ENCODE measurements at places on chromosomes 4 and X.

DNA sequence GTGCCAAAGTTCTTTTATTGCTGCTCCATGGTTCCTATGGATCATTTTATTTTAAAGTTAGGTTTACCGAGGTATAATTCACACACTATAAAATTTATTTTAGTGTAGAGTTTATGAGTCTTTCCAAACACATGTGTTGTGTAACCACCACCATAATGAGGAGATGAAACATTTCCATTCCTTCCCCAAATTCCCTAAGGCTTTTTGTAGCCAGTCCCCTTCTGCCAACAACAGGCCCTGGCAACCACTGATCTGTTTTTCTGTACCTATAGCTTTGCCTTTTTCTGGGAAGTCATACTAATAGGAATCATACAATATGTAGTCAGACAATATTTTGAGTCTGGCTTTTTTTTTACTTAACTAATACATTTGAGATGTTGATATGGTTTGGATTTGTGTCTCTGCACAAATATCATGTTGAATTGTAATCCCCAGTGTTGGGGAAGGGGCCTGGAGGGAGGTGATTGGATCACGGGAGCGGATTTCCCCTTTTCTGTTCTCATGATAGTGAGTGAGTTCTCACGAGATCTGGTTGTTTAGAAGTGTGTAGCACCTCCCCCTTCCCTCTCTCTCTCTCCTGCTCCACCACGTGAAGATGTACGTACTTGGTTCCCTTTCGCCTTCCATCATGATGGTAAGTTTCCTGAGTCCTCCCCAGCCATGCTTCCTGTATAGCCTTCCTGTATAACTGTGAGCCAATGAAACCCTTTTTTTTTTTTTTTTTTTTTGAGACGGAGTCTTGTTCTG lies 59.6 kb upstream of the DHX15 start:
- no peak for DNase-seq

DNA sequence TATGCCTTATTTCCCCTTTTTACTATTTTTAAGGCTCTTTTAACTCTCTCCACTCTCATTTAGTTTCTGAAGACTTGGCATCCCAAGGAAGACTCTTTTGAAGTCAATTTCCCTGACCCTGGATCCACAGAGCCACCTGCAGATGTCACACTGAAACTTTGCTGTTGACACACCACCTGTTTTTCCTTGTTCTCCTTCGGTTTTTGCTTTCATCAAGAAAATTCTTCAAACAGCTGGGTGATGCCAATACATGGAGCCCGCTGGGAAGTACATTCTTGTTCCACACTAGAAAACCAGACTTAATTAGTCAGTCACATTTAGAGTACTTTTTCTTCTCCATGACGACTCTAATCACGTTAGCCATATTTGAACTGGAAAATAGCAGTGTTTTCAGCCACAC lies 293.9 kb downstream of the PDGFC start:
- DNase-seq = no peak

GRCh38 chr4:48116582-48116981 lies 17.5 kb downstream of the TXK start:
- DNase-seq = no peak

DNA sequence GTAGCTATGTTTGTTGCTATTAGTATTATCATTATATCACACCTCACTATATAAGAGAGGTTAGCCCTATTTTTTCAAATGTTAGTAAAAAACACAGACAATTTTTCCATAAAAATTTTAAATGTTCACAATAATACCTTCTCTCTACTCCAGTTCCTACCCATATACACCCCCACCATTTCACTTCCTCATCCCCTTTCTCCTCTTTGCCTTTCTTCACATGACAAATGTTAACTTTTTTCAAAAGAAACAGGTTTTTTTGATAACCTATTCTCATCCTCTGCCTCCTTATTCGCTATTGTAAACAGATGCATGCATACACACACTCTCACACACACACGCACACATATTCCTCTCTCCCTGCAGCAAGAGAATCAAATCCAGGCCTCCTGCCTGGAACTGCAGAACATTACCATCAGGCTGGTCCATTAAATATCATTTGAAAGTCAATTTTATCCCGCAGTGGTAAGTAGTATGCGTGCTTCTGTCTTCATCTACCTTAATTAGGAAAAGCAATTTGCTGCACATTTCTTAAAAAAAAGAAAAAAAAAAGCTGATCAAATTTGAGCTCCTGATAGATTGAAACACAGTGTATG lies 55.5 kb downstream of the MID1IP1 start:
- no peak for DNase-seq

GRCh38 chr4:187283201-187283955 lies 559.7 kb upstream of the FAT1 start:
- no peak for DNase-seq

GRCh38 chr4:22515145-22515887 lies 550 bp downstream of the ADGRA3 start:
- peak; percentile 71 for DNase-seq

GRCh38 chr4:153468587-153468986 lies 2.4 kb downstream of the TMEM131L start:
- no peak for DNase-seq

- no peak for DNase-seq
Observed at GRCh38 chr4:147518086-147518485, 37.2 kb downstream of the EDNRA start.

DNA sequence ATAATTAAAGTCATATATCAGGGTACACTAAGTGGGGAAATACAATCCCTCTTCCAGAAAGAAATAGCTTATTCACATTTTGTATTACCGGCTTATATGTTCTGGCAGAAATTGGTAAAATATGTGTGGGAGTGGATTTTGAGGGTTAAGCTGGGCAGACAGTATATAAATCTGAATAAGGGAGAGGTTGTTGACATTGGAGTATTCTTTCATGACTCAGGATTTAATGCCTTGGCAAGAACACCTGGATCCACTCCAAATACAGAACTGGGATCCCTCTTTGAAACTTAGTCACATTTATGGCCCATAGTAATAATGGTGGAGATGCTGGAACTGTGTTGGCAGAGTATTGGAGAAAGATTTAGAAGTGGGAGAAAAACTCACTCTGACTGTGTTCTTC lies 54.3 kb upstream of the TET2 start:
- DNase-seq = peak; percentile 80

GRCh38 chrX:47209508-47210238 lies 8.8 kb upstream of the CDK16 start:
- no peak for DNase-seq

DNA sequence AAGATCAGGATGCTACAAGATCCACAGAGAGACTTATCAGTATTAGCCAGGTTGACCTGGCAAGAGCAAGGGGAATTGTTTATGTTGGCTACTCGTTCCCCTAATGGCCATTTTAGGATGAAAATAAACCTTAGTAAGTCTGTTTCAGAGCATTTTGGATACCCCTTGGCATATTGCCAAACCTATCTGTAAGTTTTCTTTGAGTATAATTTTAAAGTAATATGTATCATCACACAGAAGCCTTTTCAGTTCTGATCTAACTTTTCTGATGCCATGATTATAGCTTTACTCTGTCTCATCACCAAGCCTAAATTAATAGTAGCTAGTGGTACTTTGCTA lies 99.7 kb downstream of the TSPAN7 start:
- DNase-seq = no peak

DNA sequence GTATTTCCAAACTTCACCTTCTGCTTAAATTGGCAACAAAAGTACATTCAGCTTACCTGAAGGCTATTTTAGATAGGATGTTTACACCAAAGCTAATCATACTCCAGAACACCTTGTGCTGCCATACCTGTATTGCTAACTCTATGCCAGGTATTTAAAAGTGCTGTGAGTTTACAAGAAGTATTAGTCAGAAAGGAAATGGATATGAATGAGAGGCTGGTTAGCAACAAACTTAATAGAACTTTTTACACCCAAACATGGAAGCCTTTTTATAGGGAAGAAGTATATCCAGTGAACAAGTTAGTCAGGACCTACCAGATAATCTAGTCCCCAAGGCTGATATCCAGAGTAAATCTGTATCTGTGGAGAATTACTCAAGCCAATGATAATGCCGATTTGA lies 131.2 kb upstream of the SPRY1 start:
- DNase-seq = no peak

- DNase-seq = peak; percentile 6
Observed at GRCh38 chr4:134935320-134935719, 733.7 kb upstream of the PABPC4L start.

- DNase-seq = no peak
Observed at GRCh38 chrX:30881390-30881789, 7.7 kb downstream of the TAB3 start.

- no peak for DNase-seq
Observed at GRCh38 chrX:115591856-115592842, 31.2 kb downstream of the PLS3 start.

- DNase-seq = no peak
Observed at GRCh38 chr4:1048773-1049590, 37.6 kb downstream of the FGFRL1 start.

- peak; percentile 8 for DNase-seq
Observed at GRCh38 chrX:49754233-49754857, 58.6 kb upstream of the PAGE1 start.

GRCh38 chr4:1772853-1773538 lies 20.1 kb upstream of the FGFR3 start:
- DNase-seq = no peak

DNA sequence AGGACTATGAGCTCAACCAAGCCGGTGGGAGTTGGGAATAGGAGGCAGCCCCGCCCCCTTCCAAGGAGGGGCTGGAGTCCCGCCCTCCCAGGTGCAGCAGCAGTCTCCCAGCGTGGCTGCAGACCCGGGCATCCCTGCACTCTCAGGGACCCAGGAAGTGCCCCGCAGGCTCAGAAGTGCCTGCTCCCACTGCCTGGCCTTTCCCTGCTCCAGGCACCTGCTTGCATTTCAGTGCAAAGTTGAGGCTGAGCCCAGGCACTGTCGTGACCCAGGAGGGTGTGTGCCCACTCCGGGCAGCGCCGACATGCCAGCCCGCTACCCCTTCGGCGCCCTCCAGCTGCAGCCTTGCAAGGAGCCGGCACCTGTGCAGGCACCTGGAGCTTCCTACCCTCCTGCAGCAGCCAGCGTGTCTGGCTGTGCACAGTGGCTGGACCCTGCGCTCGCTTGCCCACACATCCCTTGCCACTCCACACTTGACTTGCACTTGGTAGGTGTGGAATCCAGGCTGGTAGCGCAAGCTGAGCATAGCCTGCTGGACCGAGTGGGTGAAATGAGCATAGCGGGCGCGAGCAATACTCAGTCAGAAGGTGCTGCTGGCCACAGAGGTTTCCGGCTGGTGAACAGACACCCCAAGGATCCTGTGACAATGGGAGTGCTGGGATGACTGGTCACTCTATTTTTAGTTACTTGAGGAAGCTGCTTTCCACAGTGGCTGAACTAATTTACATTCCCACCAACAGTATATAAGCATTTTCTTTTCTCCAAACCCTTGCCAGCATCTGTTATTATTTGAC lies 236.3 kb downstream of the PCDH10 start:
- DNase-seq = no peak

DNA sequence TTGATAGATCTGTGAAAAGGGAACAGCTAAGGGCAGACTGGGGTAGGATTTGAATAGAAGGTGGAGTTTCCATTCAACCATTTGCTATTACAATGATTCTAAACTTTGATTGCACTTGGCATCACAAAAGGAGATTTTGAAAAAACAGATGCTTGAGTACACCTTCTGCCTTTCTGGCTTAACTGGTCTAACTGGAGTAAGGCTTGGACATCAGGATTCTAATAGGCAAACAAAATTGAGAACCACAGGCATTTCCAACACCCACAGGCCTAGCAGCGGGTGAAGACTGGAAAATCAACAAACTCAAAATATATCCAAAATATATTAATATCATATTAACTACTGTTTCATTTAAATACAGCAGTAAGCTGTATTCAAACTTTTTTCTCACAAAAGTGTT lies 1.9 kb upstream of the VEGFC start:
- DNase-seq = no peak

DNA sequence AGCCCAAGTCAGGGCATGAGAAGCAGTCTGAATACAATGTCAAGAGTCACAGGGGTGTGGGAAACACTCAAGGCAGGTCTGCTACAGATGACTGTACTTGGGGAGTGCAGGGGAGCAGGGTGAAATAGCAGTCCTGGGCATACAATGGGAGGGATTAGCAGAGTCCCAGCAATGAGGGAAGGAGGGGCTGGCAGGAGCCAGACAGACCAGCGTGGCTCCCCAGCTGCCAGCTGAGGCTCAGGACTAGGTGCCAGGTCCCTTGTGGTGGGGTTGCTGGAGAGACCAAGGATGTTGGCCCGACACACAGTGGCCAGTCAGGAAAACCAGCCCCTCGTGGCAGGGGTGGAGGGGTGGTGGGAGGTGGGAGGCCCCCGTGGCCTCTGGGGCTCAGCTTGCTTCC lies 86.6 kb downstream of the RTL5 start:
- no peak for DNase-seq

GRCh38 chrX:120755066-120755846 lies 120.4 kb downstream of the CT47B1 start:
- DNase-seq = no peak

- DNase-seq = no peak
Observed at GRCh38 chr4:36308150-36308549, 26.7 kb downstream of the DTHD1 start.

- DNase-seq = no peak
Observed at GRCh38 chrX:104567506-104567905, 1.5 kb downstream of the IL1RAPL2 start.

Measured in LoVo (cell line).